ENCODE measurements at places on chromosomes 13 and 19. TPM values are rescaled to one million over a fixed set of nuclear protein-coding genes. Genes with fewer than 3 reads are reported as not detected.

GRCh38 chr13:76720821-76721220 is 165.4 kb downstream of the KCTD12 start:
- DNase-seq, result no peak

GRCh38 chr13:49938921-49939320 is 2.8 kb upstream of the SPRYD7 start:
- no peak for DNase-seq

DNA sequence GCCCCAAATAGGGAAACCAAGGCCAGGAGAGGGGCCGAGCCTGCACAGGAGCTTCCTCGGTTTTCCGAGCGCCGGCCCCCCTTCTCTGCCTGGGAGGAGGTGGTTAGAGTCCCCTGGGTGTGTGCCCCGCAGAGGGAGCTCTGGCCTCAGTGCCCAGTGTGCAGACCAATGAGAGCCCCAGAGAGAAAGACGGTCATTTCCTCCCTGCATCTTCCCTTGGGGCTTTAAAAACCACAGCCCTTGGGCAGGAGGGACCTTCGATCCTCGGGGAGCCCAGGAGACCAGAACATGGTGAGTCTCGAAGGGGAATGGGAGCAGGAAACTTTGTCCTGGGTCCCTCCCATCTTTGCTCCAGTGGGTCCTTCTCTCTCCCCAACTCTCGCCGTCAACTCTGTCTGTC is at the start of gene C5AR1:
TSS of gene C5AR1 (plus strand) at position 254 of the 400 bp plus-strand sequence. CDS start at position 289, 35 bp downstream.
- DNase-seq, result no peak

- no peak for DNase-seq
Measured at GRCh38 chr13:93640452-93640851, 413.8 kb downstream of the GPC6 start.

- no peak for DNase-seq
Measured at GRCh38 chr19:19782783-19783182, 38.8 kb downstream of the ZNF506 start.

DNA sequence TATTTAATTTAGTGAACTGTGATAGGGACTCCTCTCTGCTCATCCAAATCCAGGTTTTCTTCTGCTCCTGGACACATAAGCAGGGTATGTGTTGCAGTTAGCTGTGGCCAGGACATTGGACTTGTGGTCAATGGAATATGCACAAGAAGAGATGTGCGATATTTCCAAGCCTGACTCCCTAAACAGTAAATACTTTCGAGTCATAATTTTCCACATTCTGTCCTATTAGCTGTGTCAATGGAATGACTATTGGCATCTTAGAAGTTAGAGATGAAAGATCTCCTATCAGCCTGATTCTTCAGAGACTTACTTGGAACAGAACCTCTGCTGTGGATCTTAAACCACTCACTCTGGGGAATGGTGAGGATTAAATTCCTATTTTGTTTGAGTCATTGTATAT is 771.0 kb downstream of the EFNB2 start:
- no peak for DNase-seq

The ZNF146 gene
- total RNA-seq, result 16.8 TPM

Measured in CD8-positive, alpha-beta T cell (primary cell).